CD4-positive, alpha-beta T cell treated with Interleukin-10 for 1 hour (primary cell): ENCODE measurements at places on chromosomes 5 and 9.
A peak's percentile ranks its signal among the peaks of the same experiment; 100 is the strongest.

GRCh38 chr9:21153336-21154017 lies 11.8 kb upstream of the IFNW1 start:
- DNase-seq: no peak

DNA sequence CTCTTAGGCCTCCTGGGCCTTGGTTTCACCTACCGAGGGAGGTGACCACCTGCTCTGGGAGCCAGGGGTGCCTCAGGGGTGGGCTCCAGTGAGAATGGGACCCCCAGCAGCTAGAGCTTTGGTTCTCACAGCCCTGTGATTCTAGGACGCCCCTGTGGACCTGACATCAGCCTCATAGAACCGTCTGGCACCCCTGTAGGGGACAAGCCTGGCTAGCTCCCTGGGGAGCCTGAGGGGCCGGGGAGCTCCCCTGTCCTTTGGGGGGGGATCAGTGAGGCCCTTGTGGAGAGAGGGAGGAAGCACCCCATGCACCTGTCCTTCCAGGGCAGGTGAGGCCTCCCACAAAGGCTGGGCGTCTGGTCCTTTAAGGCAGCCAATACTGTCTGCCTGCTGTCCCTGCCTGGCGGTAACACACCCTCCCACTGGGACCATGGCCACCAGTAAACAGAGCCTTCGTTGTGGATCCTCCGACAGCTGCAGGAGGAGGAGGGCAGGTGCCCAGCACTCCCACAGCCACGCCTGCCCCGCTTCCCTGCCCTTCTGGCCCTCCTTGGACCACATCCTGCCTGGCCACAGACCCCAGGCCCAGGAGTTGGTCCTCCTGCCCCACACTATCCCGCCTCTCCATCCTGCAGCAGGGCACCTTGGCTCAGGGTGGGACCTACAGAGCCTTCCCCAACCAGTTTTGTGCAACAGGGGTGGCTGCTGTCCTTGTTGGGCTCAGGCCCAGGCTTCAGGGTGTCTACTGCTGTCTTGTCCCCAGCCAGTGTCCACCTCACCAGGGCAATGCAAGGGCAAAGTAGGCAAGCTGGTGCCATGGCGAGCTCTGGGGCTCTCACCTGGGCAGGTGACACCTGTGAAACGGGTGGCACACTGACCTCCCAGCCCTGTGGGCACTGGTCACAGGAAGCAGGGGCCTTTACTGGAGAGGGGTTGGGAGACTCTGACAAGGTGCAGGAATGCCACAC lies 3.0 kb upstream of the TUBB4B start:
- no peak for DNase-seq

GRCh38 chr9:131698618-131698985 lies 41.3 kb downstream of the RAPGEF1 start:
- no peak for DNase-seq

DNA sequence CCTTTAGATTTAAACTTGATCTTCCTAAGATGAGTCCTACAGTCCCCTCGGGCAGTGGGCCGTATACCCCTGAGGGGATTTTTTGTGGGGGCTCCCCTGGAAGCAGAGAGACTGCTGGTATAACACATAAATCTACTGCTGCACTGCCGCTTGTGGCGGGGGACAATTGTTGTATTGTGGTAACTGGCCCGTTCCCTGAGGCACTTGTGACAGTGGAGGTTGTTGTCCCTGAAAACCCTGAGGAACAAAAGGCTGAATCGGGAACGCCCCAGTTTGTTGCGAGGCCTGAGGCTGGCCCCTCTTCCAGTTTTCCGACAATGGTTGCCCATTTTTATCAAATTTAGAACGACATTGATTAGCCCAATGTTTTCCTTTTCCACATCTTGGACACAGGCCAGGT lies 4.7 kb upstream of the TMEM141 start:
- DNase-seq: no peak

DNA sequence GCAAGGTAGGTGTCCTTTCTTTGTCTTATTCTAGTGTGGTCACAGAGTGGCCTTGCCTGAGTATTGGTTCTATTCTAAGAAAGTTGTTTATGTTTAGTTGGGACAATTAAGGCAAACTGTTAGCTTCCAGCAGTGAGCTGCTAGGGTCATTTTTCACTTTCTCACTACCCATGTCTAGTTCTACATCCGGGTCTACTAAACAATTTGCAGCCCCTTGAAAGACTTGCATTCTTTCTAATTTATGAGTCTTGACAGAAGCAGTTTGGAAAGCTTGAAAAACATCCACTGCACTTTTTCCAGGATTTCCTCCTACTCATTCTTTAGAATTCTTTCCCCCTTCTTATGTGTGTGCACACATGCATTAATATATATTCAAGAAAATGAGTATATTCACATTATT lies 892.2 kb upstream of the ACO1 start:
- DNase-seq: no peak

DNA sequence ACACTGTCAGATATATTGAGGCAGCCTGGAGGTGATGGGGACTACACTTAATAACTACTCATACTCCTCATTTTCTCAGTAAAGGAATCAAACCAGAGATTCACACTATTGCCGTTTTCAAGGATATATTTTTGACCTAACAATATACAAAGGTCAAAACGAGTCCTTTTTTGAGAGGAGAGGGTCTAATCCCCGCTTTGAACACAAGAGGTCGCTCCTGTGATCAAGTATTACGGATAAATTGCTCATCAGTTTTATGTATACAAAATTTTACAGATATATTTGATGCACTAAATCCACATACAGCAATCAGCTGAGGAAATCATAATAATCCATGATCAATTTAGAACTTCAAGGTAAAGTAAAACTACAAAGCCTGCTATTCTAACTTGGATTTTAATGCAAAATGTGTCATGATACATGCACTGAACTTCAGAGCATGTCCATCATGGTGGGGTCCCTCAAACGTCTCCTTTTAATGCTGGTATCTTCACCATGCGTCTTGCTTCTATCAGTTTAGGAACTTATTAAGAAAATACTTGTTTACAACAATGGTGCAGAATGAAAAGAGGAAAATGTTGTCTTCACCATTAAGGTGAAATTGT lies 2.5 kb upstream of the ISL1 start:
- no peak for DNase-seq

- DNase-seq: no peak
Measured at GRCh38 chr5:21739096-21739495, 1114.0 kb downstream of the CDH12 start.

- DNase-seq: no peak
Measured at GRCh38 chr5:68342693-68343092, 127.1 kb downstream of the PIK3R1 start.

DNA sequence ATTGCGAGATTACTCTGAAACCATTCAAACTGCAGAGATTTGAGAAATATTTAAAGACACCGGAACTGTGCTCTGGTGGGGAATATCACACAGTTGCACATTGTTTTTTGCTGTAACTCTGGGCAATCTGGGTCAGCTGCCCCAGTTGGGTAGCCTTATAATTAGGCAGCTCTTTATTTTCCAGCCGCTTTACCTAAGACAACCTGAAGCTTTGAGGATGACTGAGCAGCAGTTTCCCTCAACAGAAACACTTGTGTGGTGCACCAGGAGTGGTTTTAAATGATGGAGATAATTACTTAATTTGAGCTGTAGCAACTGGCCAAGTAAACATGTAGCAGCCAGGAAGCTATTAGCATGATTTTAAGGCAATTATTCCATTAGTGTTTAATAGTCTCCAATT lies 2.9 kb downstream of the PLCXD3 start:
- DNase-seq: no peak

- DNase-seq: no peak
Measured at GRCh38 chr5:110917161-110917875, 154.2 kb upstream of the TSLP start.

DNA sequence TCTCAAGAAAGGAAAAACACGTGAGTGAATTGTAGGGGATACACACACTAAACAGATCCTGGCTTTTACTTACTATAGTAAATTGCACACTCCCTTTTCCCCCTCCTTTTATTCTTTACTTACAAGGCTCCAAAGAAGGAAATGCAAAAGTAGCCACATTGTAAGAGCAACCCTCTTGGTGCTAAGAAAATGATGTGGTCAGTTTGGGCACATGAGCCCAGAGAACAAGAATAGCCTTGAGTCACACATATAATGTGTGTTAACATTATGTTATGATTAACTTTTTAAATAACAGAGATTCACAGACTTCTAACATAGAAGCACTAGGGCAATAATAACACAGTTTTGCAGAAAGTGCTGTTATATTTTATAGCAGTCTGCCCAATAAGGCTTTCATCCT lies 48.5 kb downstream of the PCSK5 start:
- no peak for DNase-seq

DNA sequence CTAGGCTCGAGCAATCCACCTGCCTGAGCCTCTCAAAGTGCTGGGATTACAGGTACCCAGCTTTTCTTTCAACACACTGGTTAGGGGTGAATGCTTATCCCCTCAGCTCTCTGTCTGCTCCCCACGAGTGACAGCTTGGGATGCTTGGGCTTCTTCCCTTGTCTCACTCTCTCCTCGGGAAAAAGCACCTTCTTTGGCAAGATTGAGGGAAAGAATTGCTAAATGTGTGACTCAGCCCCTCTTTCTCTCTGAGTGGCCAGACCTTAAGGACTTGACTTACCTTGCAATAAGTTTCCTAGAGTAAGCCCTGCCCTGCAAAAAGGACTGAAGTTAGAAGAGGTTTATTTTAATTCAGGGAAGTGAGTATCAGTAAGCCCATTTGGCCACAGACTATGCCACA lies 68.1 kb upstream of the ERBIN start:
- no peak for DNase-seq

GRCh38 chr5:109921735-109922380 lies 232.1 kb downstream of the MAN2A1 start:
- peak; percentile 69 for DNase-seq

DNA sequence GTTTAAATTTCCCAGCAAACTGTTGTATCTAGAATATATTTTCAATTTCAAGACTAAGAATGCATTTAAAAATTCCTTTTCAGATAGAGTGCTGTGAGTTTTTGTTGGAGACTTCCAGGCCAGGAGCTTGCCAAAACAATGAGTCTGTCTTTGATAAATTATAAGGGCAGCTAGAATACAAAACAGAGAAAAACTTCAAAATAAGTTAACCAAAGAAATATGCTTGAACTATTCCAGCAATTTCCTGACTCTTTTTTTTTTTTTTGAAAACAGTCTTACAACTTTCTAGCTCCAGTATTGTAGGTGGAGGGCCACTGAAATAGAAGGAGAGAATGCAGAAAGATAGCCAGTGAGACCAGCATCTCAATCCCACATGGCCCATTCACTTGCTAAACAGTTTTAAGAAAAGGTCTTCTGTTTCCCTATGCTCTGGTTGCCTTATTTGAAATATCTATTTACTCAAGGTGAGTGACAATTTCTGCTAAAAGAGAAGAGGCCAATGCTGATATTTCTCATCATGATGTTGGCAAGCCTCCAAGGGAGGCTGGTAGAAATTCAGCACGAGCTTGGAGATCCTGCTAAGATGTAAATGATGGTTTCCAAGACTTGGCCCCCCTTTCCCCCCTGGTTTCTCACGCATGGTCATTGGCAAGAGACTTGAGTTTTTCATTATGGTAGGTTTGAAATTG lies 103.2 kb downstream of the USP20 start:
- no peak for DNase-seq
